Activated naive CD4-positive, alpha-beta T cell treated with anti-CD3 and anti-CD28 coated beads for 36 hours (primary cell): ENCODE measurements at places on chromosomes 1 and 21. TPM values are rescaled to one million over a fixed set of nuclear protein-coding genes. Genes with fewer than 3 reads are reported as not detected.

GRCh38 chr1:108896146-108897145 lies 19.7 kb downstream of the GPSM2 start:
- DNase-seq, result no peak

DNA sequence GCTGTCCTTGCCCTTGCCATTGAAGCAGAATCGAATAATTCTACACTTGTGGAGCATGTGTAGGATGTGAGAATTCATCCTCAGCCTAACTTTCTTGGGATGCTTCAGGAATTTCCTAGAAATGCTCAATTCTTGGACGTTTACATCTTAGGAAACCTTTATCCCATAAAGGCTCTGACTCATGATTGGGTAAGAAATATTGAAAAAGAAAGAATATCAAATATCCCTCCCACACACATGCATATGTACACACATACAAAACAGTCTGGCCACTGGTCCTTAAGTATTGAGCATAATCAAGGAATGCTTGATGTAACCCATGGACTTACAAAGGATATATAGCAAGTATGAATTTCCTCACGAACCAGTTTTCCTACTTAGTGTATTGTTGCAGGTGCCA lies 83.9 kb upstream of the IPO9 start:
- DNase-seq, result no peak

- DNase-seq, result no peak
Observed at GRCh38 chr21:28655471-28655870, 337.2 kb downstream of the LTN1 start.

Gene CFHR1
- total RNA-seq, result not detected

- DNase-seq, result no peak
Observed at GRCh38 chr1:59028048-59028447, 244.2 kb upstream of the JUN start.

Gene ILF2
- 357 TPM for total RNA-seq

- DNase-seq, result no peak
Observed at GRCh38 chr1:163188947-163189346, 13.8 kb downstream of the RGS5 start.

GRCh38 chr1:94925561-94926125 lies 1.3 kb downstream of the CNN3 start:
- peak; percentile 32 for DNase-seq

DNA sequence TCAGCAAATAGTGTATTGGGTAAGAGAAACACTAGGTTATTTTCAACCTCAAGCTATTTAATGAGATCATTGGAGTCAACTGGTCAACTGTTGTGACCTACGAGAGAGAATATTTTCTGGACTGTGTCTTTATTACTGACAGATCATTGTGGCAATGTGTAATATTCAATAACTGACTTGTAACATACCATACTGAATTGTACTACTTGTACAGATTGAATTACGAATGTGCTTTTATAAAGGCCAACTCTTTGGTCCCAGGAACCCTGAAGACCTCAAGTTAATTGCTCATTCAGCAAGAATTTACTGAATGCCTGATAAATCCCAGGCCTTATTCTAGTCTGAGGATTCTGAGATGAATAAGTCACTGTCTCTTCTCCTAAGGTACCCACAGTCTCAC lies 56.1 kb upstream of the CAMK1G start:
- no peak for DNase-seq

DNA sequence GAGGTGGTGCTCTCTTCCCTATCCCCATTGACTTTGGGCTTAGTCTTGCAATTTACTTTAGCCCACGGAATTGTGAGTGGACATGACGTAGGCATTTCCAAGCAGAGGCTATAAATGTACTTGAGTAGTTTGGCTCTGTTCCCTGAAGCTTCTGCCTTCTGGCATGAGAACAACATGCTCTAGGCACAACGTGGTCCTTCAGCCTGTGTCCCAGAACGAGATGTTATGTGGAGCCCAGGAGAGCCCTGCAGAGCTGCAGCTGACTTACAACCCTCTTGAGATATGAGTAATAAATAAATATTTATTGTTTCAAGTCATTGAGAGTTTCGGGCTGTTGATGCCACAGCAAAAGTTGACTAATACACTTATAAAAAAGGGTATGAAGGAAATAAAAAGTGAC lies 105.2 kb upstream of the HMGB4 start:
- no peak for DNase-seq

- DNase-seq, result no peak
Observed at GRCh38 chr1:37071829-37072228, 37.5 kb upstream of the GRIK3 start.

DNA sequence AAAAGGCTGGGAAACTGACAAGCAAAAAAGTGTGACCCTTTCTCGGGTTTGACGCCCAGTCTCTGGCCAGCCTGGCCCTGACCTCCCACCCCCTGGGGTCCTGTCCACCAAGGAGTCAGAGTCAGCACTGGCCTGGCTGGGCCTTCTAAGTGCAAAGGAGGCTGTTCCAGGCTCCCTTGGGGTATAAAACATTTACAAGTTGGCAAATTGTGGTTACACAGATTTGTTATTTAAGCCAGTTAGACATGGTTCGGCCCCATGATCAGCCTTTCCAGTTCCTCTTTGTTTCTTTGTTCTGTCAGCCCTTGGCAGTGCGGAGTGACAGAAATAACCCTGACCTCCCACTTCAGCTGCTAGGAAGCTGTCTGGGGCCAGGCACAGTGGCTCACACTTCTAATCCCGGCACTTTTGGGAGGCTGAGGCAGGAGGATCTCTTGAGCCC lies 161.6 kb upstream of the RAB4A start:
- DNase-seq, result no peak

DNA sequence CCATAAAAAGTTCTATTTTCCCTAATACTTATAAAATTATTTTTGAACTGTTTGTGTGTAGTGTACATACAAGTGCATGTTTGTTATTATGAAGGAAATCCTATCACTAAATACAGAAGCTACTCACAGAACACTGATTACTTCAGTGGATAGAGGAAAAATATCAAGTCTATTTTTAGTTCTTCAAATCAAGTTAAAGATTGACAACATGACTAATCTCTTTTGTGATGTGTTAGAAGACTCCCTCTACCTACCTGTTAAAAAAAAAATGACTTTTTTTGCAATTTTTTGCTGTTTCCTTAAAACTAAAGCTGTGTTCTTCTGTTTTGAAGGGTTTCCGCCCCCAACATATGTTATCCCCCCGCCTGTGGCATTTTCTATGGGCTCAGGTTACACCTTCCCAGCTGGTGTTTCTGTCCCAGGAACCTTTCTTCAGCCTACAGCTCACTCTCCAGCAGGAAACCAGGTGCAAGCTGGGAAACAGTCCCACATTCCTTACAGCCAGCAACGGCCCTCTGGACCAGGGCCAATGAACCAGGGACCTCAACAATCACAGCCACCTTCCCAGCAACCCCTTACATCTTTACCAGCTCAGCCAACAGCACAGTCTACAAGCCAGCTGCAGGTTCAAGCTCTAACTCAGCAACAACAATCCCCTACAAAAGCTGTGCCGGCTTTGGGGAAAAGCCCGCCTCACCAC lies 45.5 kb downstream of the NCF2 start:
- no peak for DNase-seq

DNA sequence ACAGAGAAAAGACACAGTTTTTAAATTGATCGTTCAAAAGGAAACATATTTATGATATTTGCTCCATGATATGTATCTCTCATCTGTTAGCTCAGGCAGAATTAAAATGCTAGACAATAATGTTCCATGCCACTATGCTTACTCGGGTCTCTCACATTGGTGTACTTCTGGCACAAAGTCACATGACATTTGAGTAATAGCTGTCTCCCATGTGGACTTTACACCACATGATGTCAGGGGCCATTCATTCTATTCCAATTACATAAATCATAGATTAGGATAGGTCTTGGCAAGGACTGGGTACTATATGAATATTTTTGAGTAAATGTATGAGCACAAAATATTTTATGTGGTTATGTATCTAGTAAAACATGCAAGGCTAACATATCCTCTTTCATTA lies 648.4 kb downstream of the PLA2G4A start:
- no peak for DNase-seq

- peak; percentile 62 for DNase-seq
Observed at GRCh38 chr21:43893536-43894205, 28.6 kb downstream of the AGPAT3 start.

DNA sequence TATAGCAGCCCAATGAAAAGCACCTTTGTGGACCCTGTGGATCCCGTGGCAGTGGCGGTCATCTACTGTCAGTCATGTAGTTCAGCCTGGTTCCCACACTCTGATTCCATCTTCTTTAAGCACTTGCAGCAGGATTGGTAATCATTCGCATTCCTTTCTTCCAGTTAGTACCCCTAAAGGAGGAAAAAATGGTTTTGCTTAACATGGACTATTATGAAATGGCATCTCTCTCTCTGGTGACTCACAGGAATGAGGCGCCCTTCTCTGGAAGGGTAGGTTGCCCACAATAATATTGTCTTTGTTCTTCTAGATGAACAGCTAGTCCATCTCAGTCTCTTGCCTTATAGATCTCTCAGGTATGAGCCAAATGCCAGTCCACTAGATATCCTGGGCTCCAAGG lies 127.9 kb upstream of the MROH9 start:
- no peak for DNase-seq

GRCh38 chr21:36613554-36613953 lies 85.4 kb upstream of the SIM2 start:
- DNase-seq, result no peak

- DNase-seq, result peak; percentile 53
Observed at GRCh38 chr21:41926117-41926806, 27.6 kb downstream of the C2CD2 start.

Gene CA14
- total RNA-seq, result not detected

DNA sequence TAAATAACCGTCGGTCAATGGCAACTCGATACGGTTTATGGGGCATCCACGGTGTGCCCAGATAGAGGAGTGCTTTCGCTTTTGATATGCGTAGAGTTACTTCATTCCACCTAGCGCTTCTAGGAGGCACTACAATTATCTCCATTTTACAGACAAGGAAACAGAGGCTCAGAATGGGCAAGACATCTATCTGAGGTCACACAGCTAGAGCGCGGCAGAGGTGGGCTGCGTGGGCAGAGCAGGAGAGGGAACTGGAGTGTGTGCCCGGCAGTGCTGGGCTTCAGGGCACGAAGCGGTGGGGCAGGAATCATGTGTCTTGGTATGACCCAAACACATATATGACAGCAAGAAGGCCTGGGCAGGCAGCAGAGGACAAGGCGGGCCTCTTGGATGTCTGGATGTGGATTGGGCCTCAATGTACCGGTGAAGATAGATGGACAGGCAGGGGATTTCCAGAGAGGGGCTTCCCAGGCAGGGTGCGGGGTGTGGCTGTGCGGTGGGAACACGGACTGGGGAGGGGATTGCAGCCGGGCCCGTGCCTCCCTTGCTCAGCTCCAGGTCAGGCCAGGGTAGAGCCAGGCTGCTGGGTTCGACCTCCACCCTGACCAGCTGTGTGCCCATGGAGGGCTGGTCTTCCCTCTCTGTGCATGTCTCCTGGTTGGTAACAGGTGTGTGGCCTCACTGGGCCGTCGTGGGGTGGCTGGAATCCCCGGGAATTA lies 21.2 kb downstream of the TP73 start:
- no peak for DNase-seq

DNA sequence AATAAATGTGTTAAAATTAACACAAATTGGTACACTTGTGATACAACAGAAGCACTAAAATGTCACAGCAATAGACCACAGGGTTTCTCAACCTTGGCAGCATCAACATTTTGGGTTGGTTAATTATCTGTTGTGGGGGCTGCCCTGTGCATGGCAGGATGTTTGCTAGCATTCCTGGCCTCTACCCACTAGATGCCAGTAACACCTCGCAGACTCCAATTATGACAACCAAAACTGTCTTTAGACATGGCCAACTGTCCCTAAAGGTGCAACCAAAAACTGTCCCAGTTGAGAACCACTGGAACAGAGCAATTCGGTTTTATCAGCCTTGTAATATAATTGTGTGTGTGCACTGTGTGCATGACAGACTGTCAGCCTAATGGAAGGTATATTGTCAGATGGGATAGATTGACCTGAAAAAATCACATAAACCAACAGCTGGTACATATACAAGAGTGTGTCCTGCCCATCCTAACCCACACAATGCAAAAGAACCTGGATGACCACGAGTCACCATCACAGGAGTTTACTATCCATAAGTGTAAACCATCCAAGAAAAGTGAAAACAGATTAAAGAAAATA lies 13.5 kb upstream of the ERG start:
- DNase-seq, result no peak

- no peak for DNase-seq
Observed at GRCh38 chr1:234882898-234883297, 245.7 kb downstream of the TOMM20 start.

Gene CACNA1S
- total RNA-seq, result not detected

Gene LINGO4
- not detected for total RNA-seq

DNA sequence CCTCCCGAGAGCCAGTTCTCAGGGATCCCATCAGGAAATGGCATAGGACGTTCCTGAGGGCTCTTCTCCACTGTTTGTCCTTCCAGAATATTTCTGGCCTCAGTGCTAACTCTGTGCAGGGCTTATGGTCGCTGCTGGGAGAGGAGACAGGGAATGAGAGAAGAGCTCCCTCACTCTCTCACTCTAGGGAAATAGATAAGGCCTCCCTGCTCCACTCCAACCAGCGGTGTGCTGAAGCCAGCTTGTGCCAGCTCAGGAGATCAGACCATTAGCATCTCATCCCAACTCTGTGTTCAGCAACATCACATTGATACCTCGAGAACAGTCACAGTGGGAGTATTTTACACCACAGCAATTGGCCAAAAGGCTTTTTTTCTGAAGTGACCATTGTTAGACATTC lies 49.2 kb upstream of the ZC3H12A start:
- no peak for DNase-seq

Gene S100A7
- total RNA-seq, result not detected

- no peak for DNase-seq
Observed at GRCh38 chr1:51410568-51411460, 80.5 kb upstream of the TTC39A start.

DNA sequence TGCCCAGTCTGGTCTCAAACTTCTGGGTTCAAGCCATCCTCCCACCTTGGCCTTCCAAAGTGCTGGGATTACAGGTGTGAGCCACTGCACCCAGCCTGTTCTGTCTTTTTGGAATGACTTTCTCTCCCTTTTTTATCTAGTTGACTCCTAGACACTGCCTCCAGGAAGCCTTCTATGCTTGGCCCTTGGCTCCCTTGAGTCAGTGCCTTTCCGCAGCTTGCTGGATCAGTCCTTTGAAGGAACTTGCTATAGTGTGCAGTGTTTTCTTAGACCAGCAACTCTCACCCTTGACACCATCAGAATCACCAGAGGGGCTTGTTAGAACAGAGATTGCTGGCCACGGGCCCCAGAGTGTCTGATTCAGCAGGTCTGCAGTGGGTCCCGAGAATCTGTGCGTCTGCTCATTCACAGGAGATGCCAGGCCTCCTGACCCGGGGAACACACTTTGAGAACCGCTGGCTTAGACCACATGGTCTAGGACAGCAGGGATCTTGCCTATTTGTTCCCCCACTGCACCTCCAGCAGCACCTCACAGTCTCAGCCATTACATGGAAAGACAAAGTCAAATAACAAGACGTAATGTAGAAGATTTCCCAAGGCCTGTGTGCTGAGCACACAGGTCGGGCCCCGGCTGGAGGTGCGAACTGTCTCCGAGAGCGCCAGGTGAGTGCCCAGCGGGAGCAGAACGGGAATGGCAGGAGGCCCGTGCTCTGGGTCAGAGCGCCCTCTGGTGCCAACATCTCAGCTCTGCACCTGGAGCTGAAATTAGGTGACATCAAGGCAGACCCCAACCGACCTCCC lies 27.4 kb upstream of the CTPS1 start:
- DNase-seq, result peak; percentile 69

Gene CFAP74
- total RNA-seq, result not detected
